Fibroblast of skin of scalp (primary cell): ENCODE measurements at places on chromosomes 5 and 9.

- DNase-seq: no peak
Measured at GRCh38 chr9:137237759-137238726, 3.0 kb upstream of the TUBB4B start.

- DNase-seq: no peak
Measured at GRCh38 chr5:157485811-157486210, 25.8 kb downstream of the NIPAL4 start.

DNA sequence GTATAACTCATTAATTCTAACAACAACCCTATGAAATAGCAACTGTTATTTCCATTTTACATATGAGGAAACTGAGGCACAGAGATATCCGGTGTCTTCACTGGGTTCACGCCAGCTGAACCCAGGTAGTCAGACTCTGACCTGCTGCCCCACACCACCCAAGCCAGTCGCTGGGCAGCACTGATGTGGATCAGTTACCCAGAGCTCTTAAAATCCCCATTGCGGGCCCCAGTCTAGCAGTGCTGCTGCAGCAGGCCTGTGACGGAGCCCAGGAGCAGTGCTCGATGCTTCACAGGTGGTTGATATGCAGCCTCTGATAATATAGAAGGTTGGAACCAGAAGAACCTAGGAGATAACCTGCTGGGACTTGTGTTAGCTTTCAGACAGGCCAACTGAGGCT is 24.3 kb downstream of the PTPA start:
- DNase-seq: no peak

- no peak for DNase-seq
Measured at GRCh38 chr5:24364711-24365110, 280.1 kb downstream of the CDH10 start.

GRCh38 chr5:4906786-4907185 is 233.3 kb upstream of the ADAMTS16 start:
- no peak for DNase-seq

GRCh38 chr5:149381261-149381985 is 2.3 kb upstream of the IL17B start:
- no peak for DNase-seq

GRCh38 chr9:126494746-126495145 is 119.0 kb upstream of the LMX1B start:
- DNase-seq: no peak

- DNase-seq: no peak
Measured at GRCh38 chr5:82684659-82685058, 392.5 kb downstream of the TMEM167A start.

- DNase-seq: no peak
Measured at GRCh38 chr5:6597557-6597956, 35.3 kb downstream of the NSUN2 start.

DNA sequence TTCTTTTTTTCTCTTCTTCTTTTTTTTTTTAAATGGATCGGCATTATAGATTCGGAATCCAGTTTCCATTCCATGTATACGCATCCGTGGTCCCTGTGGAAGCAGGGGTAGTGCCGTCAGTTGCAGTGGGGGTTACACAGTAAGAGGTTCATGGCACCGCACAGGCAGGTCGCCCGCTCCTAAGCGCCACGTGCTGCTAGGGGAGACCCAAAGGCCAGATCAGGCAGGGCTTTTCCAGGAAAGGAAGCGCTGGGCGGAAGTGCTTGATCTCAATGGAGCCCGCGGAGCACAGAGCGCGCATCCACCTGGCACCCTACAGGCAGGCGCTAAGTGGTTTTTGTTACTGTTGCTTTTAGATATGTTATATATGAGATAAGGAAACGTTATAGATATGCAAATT is 174.8 kb upstream of the OR13F1 start:
- no peak for DNase-seq
